ENCODE measurements at places on chromosomes 16 and 17.

DNA sequence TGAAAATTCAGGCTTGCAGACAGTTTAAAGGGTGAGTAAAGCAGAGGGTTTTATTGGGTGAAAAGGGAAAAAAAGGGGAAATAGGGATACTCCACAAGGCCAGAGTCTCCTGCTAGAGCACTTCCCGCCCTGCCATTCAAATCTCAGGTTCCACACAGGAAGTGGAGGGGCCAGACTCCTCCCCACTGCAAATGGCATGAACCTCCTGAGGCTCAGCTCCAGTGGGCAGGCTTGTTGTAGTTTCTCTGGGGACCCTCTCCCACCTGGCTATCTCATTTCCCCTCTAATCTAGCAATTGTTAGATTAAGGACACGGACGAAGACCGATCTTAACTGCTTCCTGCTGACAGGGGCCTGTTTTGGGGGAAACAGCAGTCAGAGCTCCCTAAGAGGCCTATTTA lies 43.4 kb downstream of the TAOK1 start:
- DNase-seq, result no peak

DNA sequence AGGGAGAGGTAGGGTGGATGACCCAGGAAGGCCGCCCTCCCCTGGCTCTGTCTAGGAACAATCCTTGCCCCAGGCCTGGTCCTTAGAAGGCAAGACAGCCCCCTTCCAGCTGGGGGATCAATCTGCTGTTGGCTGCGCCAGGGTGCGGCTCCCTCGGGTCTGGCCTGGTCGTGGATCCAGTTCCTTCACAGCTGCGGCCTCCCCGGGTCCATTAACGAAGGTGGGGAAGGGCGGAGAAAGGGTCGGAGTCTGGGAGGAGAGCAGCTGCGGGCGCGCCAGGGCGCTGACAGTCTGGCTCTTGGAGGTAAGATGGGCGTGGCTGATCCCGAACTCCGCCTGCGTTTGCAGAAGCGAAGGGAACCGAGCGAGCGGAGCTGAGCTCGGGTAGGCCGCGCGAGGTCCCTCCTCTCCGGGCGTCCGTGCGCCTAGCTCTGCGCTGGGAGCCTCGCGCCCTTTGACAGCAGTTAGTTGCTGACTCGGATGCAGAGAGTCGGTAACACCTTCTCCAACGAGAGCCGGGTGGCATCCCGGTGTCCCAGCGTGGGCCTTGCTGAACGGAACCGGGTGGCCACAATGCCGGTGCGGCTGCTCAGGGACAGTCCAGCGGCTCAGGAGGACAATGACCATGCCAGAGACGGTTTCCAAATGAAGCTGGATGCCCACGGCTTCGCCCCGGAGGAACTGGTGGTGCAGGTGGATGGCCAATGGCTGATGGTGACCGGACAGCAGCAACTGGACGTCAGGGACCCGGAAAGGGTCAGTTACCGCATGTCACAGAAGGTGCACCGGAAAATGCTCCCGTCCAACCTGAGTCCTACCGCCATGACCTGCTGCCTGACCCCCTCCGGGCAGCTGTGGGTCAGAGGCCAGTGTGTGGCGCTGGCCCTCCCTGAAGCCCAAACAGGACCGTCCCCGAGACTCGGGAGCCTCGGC lies at the start of gene HSPB9:
Gene HSPB9, plus strand, starts transcription at position 434 of the 933 bp plus-strand sequence. Its CDS starts 47 bp downstream, at position 481.
- DNase-seq, result no peak

- no peak for DNase-seq
Measured at GRCh38 chr16:85519540-85520231, 93.4 kb upstream of the GSE1 start.

DNA sequence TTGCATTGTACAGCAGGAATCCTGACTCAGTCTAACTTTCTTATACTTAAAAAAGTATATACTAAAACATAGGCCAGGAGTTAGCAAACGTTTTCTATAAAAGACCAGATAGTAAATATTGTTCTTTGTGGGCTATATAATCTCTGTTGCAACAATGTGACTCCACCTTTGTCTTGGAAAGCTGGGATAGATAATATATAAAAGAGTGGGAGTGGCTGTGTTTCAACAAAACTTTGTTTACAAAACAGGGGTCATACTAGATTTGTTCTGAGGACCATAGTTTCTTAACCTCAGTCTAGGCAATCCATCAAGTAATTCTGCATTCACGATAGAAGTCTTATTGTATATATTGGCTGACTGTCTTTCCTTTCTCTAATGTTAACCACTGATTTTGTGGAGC lies 9.0 kb upstream of the TBC1D3B start:
- DNase-seq, result no peak

DNA sequence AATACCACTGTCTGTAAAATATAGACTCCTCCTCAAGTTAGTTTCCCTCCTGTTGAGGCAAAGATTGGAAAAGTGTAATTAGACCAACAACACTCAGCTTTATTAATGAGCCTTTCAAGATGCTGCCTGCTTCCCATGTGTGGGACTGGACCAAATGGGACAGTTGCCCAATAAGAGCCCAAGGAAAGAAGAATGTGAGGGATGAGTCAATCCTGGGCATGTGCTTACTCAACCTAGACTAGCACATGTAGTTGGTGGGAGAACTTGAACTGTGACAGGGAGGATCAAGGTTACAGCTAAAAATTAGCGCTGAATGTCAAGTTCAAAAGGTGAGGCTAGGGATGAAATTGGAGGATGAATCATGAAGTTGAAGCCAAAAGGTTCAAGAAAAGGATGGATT lies 435.5 kb downstream of the CA10 start:
- DNase-seq, result no peak

GRCh38 chr16:86833136-86833535 lies 254.8 kb downstream of the FOXL1 start:
- DNase-seq, result no peak

DNA sequence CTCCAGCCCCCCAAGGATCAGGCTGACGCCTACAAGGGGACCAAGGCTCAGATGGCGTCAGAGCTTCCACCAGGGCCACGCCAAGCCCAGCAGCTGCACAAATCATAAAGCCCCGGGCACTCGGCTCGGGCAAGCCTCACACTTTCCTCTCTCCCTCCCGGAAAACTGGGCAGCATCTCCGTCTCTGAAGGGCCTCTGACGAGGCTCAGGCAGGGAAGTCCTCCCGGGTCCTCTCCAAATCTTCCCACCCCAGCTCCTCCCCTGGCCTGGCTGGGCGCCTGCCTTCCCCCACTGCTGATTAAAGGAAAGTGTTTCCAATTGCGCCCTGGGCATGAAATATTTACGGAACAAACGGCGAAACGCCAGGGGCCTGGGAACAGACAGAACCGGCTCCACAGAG lies 38.5 kb downstream of the PIEZO1 start:
- DNase-seq, result no peak

DNA sequence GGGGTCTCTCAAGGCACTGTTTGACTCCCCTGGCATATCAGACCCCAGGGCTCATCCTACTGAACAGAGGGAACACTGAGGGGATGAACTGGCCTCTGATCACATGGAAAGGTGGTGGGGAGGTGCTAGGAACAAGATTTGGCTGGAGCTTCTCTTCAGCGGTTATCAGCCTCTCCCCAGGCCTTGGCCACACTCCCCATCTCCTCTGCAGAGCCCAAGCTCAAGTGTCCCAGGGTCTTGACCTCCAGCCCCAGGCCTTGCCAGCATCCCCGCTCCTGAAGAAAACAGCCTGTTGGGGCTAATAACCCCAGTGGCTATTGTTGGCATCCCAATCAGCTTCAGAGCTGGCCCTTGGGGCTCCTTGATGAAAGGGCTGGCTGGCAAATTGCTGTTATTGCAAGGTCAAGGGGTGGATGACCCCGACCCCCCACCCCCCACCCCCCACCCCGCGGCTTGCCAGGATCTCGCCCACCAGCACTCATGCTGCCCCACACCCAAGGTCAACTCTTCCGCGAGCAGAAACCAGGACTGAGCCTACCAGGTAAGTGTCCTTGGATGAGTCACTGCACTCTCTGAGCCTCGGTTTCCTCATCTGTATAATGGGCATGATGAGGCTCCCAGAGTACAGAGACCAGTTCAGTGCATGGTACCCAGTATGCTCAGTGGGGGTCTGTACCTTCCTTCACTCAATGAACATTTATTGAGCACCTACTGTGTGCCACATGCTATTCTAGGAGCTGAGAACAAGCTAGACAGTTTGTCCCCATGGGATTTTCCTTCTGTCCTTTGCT lies 18.8 kb upstream of the FAM83G start:
- no peak for DNase-seq

GRCh38 chr17:60577147-60577915 lies 22.7 kb upstream of the PPM1D start:
- no peak for DNase-seq

- no peak for DNase-seq
Measured at GRCh38 chr17:38451030-38451839, 23.0 kb downstream of the ARHGAP23 start.

DNA sequence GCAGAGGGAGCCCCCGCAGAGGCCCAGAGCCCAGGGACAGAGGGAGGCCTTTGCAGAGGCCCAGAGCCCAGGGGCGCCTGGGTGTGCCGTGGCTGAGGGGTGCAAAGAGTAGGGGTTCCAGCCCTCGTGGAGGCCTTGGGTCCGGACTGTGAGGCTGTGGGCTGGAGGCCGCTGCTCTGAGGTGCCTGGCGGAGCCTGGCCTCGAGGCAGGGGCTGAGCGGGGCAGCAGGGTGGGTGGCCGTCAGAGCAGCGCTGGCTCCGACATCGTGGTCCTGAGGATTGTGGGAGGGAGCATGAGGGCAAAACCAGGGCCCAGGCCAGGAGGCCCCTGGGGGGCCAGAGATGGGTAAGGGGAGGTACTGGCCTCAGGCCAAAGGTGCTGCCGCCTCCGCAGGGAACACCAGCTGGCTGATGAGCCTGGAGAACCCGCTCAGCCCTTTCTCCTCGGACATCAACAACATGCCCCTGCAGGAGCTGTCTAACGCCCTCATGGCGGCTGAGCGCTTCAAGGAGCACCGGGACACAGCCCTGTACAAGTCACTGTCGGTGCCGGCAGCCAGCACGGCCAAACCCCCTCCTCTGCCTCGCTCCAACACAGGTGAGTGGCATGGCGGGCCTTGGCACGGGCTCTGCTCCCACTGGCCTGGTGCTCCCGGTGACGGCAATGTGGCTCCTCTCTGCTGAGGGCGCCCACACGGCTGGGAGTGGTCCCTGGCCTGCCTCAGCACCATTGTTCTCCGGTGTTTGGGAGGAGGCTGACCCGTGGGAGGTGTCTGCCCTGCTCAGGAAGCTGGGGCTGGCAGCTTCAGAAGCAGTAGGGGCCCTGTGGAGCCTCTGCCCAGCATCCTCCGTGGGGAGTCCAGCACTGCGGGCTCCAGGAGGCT lies 33.7 kb downstream of the TSC2 start:
- DNase-seq, result no peak

GRCh38 chr16:987906-988305 lies 6.3 kb downstream of the SOX8 start:
- no peak for DNase-seq

GRCh38 chr16:1042049-1042744 lies 30.4 kb upstream of the SSTR5 start:
- no peak for DNase-seq

GRCh38 chr17:33924104-33924503 lies 331.0 kb upstream of the CCL2 start:
- no peak for DNase-seq

- DNase-seq, result no peak
Measured at GRCh38 chr17:76630151-76630550, 13.4 kb downstream of the ST6GALNAC1 start.

- no peak for DNase-seq
Measured at GRCh38 chr17:65850486-65850885, 289.0 kb upstream of the AXIN2 start.

GRCh38 chr17:68205808-68206720 lies 41.8 kb upstream of the AMZ2 start:
- DNase-seq, result peak; percentile 36

DNA sequence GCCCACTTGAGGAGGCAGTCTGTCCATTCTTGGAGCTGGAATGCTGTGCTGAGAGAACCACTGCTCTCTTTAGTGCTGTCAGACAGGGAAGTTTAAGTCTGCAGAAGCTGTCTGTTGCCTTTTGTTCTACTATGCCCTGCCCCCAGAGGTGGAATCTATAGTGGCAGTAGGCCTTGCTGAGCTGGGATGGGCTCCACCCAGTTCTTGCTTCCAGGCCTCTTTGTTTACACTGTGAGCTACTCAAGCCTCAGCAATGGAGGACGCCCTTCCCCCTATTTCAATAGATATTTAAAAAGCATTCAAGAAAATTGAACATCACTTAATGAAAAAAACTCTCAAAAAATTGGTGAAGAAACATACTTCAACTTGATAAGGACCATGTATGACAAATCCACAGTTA lies 313.5 kb downstream of the PHKB start:
- DNase-seq, result no peak

- DNase-seq, result no peak
Measured at GRCh38 chr17:77897741-77898301, 60.7 kb upstream of the TNRC6C start.

GRCh38 chr16:64406770-64407181 lies 715.1 kb downstream of the CDH11 start:
- no peak for DNase-seq

DNA sequence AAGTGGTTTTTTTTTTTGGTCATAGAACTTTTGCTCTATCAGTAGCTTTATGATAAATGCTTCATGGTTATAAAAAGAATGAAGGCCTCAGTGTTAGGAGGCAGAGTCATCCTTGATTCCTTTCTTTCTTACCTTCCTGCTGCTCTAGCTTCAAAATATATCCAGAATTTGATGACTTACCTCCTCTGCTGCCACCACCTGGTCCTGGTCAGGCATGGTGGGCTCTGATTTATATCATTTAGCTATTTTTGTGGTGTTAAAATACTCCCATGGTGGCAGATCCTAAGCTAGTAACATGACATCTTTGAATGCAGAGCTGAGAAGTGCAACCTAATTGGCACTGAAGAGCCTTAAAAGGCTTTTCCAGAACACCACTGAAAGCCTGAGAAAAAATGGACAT lies 508.8 kb upstream of the CDH8 start:
- DNase-seq, result no peak

GRCh38 chr17:8468980-8469379 lies 33.3 kb downstream of the NDEL1 start:
- DNase-seq, result no peak

DNA sequence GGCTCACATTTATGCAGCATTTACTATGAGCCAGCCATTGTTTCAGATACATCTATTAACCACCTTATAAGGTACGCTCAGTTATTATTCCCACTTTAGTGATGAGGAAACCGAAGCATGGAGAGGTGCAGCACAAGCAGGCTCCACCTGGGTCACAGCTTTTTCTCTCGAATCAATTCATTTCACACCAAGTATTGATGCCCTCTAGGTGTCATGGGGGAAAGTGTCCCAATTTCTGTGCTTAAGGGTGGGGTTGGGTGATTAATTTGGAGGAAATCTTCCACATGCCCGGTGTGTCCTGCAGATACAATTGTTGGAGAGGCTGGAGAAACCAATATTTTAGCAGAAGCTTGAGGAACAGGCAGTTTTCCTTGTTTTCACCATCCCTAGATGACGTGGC lies 62.7 kb upstream of the DNAJA2 start:
- DNase-seq, result no peak

- DNase-seq, result no peak
Measured at GRCh38 chr17:44318077-44318892, 6.3 kb downstream of the SLC25A39 start.

- no peak for DNase-seq
Measured at GRCh38 chr17:27319541-27320221, 25.8 kb downstream of the WSB1 start.

GRCh38 chr17:57541472-57542394 lies 203.4 kb downstream of the CCDC182 start:
- peak; percentile 71 for DNase-seq

All from HEK293T (cell line).